ENCODE measurements at places on chromosomes 3 and 15.
A peak's percentile ranks its signal among the peaks of the same experiment; 100 is the strongest.

GRCh38 chr3:29465836-29466235, 185.0 kb downstream of the RBMS3 start:
- no peak for DNase-seq

GRCh38 chr15:85545752-85546151, 165.3 kb downstream of the AKAP13 start:
- DNase-seq = no peak

- no peak for DNase-seq
These were observed 110.1 kb downstream of the POLR2M start for GRCh38 chr15:57816599-57816998.

DNA sequence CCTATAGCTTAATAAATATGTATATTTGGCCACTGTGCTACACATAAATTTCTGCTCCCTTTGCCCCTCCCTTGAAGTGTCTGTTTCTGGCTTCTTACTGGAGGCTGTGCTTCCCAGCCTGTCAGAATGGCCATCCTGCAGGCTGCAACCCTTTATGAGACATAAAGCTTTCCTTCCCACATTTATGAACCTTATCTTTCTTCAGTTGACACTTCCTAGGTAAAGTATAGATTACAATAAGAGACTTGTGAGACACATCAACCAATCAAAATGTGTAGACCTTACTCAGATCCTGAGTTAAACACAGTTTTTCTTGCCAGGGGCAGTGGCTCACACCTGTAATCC, 29.5 kb downstream of the SCN11A start:
- no peak for DNase-seq

DNA sequence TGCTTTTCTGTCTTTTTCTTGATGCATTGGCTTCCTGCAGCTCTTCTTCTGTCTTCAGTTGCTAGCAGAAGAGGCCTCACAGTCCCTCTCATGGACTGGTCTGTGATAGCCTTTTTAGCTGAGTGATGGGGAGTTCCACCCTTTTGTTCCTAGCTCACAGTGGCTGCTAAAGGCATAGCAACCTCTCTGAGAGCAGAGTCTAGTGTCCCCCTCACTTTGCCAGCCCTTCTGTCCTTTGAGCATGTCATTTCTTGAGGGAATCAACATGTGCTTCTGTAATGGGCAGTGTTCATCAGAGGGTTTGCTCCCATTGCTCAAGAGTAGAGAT, 44.4 kb downstream of the GAP43 start:
- no peak for DNase-seq

DNA sequence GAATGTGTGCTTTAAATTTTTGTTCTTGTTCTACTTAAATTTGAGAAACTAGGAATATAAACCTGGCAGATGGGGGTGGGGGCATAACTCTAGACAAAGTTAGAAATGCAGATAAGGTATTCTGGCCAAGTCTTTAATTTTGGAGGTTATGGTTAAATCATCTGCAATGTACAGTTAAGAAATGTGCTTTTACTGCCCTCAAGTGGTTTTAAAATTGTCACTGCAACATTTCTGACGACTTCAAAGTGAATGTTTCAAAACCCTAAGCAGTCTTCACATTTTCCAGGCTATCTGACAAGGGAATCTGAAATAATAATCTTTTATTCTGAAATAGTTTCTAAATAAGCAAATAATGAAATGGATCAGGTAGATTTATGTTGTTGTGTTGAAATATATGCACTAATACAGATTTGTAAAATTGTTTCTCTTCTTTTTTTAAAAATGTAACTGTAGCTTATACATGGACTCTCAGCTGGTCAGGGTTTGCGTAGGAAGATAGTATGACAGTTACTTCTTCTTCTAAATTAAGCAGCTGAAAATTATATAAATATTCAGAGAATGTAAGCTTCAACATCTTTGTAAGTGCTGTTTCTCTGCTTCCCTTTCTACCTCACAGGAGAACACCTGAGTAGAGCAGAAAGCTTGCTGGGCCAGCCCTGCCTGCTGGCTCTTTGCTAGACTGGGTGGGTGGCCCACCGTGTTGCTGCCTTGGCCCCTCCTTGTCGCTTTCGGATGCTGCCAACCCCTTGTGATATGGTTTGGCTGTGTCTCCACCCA, 45.0 kb downstream of the SUCNR1 start:
- DNase-seq = peak; percentile 68

- no peak for DNase-seq
These were observed 42.1 kb upstream of the RSL24D1 start for GRCh38 chr15:55238877-55239276.

- peak; percentile 54 for DNase-seq
These were observed 74.1 kb upstream of the TRIM42 start for GRCh38 chr3:140603766-140604165.

DNA sequence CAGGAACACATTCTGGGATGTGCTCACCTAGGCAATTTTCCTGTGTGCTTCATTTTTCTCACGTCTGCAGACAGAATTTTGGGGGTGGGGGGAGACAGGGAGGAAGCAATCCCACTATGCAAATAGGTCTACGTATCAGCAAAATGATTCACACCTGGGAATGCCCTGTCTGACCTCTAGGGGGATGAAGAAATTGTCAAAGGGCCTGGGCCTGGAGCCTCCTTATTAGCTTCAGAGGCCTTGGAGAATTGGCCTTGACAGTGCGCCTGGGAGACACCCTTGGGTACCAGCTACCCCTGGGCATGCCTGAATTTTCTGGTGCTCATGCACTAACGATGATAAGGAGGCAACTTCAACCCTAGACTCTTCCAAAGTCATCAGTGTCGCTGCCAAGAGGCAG, 207.5 kb downstream of the CADPS start:
- DNase-seq = no peak

DNA sequence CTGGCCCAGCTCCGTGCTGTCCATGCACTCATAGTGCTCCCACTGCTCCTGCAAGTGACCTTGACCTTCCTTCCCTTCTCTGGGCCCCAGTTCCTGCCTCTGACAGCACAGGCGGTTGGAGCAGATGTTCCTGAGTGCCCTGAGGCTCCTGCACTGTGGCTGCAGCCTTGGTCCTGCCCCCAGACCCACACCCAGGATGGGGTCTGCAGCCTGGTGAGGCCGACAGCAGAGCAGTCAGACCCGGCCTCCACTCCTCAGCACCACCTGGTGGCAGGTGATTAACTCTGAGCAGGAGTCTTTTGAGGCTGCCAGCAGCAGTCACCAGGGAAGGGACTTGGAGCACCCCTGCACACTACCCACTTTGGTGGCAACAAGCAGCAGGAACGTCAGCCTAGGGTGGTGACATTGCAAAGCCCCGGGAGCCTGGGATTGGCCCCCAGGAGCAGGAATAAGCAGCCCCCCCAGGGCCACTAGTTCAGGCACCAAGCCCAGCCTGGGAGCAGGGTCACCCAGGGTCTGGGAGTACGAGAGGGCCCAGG, 64.6 kb downstream of the CYP11A1 start:
- no peak for DNase-seq

- no peak for DNase-seq
These were observed 48.0 kb upstream of the C15orf39 start for GRCh38 chr15:75153565-75154276.

DNA sequence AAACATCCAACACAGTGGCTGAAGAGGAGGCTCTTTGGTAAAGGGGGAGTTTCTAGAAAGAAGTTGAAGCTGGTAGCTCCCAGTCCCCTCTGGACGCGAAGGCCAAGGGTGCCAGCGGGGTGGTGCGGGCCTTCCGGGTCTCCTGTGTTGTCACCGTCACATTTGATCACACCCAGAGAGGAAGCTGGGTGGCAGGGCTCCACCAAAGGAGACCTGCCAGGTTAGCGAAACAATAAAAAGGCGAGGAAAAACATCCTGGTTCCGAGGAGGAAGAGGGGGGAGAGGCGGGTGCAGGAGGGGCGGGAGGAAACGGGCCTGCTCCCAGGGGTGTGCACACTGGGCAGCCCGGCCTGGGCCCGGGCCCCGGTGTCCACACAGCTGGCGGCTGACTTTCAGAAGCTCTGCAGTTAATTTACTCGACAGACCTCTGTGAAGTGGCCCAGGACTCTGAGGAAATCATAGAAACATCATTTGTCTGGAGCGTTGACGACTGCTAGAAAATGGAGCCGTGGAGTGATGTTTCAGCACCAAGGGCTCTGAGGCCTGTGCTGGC, 12.1 kb downstream of the HEG1 start:
- DNase-seq = no peak

DNA sequence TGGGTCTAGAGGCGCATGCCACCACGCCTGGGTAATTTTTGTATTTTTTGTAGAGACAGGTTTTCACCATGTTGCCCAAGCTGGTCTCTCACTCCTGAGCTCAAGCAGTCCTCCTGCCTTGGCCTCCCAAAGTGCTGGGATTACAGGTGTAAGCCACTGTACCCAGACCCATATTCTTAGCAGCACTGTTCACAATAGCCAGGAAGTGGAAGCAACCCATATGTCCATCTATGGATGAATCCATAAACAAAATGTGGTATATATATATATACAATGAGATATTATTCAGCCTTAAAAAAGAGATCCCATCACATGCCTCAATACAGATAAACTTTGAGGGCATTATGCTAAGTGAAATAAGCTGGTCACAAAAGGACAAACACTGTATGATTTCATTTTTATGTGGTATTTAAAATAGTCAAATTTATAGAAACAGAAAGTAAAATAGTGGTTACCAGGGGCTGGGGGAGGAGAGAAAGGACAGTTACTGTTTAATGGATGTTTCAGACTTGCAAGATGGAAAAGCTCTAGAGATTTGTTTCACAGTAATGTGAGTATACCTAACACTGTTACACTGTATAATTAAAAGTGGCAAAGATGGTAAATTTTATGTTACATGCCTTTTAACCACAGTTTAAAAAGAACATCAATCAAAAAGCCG, 35.7 kb upstream of the GRAMD1C start:
- no peak for DNase-seq

DNA sequence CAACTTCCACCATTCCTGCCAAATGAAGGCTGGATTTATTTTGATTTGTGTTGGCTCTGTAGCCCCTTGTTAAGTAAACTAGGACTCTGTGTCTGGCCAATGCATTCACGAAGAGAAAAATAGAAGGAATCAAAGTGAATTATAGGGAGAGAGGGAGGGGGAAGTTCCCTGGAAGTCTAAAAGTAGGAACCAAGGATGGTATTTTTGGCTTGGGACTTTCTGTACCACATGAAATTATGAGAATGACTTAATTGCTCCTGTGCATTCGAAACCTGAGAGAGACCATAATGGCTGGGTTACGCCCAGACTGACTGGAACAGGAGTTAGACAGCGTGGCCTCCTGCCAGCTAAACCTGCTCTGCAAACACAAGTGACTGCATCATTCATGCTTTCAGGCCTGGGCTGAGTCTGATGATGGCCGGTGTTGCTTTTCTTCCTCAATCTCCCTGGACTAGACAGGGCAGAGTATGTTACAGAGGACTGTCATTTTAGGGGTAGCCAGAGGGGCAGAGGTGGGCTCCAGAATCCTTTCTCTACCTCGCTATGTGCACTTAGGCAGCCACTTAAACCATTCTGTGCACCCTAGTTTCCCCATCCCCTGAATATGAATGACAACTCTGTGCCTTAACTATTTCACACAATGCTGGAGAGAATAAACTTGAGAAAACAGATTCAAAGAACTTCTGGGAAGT, 58.9 kb downstream of the MYO1E start:
- DNase-seq = peak; percentile 76

GRCh38 chr3:73055583-73055982, 5.9 kb upstream of the EBLN2 start:
- DNase-seq = no peak

DNA sequence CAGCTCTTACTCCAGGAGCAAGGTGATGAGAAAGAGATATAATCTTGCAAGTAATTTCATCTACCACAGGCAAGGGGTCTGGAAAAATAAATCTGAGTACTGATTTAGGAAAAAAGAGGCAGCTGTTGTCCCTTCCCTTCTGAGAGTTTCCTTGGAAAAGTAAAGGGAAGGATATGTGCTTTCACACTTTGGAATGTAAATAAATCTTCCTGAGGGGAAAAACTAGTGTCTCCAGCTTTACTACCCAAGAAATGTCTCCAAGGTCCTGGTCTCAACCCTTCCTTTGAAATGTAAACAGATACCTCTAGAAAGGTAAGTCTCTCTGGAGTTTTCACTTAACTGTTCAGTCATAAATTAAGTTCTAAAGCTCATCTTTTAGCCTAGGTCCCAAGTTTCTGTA, 102.6 kb downstream of the DPH6 start:
- no peak for DNase-seq

GRCh38 chr15:57599296-57599810, 7.6 kb downstream of the MYZAP start:
- no peak for DNase-seq

DNA sequence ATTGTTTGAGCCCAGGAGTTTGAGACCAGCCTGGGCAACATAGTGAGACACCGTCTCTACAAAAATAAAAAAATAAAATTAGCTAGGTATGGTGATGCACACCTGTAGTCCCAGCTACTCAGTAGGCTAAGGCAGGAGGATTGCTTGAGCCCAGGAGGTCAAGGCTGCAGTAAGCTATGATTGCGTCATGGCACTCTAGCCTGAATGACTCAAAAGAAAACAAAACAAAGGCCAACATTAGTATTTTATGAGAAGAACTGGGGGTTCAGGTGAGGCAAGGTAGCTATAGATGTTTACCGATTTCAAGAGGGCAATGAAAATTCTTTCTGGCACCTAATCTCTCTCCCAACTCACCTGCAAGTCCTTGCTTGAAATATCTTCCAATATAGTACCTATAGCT, 77.2 kb downstream of the GREM1 start:
- DNase-seq = no peak

GRCh38 chr15:88745065-88745464, 58.2 kb upstream of the ACAN start:
- no peak for DNase-seq

- DNase-seq = no peak
These were observed 49.6 kb upstream of the BNIP2 start for GRCh38 chr15:59738676-59739075.

- no peak for DNase-seq
These were observed 48.0 kb upstream of the UTS2B start for GRCh38 chr3:191378142-191378812.

DNA sequence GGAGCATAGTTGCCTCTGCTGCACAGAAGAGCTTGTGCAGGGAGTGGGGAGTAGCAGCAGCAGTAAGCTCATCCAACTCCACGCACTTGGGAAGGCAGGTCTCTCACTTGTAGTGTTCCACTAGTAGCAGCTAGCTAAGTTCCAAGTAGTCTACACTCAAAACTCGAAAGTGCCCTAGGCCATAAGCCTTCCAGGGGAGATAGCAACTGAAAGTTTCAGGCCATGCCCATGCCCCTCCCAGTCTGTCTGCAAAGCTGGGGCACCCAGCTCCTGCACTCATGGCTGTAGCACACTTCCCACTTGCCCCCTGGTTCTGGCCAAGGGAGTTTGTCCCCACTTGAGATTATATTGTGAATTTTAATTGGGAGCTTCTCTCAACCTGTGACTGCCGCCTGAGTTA, 57.5 kb downstream of the MFSD1 start:
- DNase-seq = no peak

DNA sequence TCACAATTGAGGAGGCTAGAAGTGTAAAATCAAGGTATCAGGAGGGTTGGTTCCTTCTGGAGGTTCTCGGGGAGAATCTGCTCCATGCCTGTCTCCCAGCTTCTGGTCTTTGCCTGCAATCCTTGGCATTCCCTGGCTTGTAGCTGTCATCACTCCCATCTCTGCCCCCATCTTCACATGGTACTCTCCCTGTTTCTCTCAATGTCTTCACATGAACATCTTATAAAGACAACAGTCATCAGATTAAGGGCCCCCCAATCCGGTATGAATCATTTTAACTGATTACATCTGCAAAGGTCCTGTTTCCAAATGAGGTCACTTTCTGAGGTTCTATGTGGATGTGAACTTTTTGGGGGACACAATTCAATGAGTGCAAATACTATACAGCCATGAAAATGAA, 113.0 kb upstream of the GALNT15 start:
- no peak for DNase-seq
